ENCODE measurements at places on chromosomes 3 and 15.

DNA sequence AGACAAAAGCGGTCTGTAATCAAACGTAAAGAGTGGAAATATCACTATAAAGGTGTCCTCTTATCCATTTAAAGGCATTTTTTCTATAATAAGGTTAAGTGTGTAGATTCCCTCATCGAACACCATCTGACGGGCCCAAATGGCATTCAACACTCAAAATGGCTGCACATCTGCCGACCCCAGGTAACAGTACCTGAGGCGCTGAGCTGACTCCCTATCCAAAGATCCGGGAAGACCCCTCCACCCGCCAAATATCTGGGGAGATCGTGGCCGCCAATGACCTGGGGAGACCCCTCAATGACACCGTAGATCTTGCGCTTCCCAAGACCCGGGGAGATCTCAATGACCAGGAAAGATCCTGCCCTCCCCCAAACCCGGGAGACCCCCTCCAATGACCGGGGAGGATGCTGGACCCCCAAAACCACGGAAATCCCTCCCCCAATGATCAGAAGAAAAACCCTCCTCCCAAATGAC, 476 bp downstream of the IP6K2 start:
- peak; percentile 25 for DNase-seq

DNA sequence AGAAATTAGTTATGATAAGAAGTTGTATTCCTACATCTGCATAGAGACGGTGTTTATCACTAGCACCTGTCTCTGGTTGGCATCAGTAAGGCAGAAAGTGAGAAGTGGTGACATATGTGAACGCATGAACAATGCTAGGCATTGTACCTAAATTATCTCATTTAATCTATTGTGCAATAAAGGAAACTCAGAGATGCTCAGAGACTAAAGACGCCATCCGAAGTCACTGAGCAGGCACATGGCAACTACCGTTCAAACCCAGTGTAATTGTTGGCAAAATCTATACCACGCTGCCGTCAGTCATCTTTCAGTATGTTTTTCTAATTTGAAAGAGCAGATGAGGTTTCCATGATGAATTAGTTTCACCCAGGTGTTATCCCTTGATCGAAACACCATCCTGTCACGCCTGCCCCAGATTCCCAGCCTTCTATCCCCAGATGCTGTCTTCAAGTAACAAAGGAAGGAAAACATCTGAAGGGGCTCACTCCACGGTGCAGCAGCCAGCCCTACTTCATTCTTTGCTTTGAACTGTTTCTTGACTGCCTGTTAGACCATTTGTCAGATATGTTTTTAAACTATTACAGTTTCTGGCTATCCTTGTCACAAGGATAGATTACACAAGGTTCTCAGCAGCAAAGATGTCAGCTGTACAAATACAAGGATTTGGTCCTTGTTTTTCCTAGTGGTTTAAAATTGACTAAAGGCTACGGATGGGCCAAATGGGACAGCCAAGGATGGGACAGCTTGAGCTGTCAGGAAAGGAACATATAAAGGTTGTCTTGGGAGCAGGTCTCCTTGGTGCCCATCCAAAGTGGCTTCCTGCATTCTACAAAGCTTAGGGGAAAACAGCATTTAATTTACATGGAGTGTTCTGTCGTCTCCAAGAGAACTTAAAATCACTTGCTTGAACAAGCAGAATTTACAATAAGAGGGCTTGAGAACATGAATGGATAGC, 99.1 kb downstream of the TMEM108 start:
- no peak for DNase-seq

DNA sequence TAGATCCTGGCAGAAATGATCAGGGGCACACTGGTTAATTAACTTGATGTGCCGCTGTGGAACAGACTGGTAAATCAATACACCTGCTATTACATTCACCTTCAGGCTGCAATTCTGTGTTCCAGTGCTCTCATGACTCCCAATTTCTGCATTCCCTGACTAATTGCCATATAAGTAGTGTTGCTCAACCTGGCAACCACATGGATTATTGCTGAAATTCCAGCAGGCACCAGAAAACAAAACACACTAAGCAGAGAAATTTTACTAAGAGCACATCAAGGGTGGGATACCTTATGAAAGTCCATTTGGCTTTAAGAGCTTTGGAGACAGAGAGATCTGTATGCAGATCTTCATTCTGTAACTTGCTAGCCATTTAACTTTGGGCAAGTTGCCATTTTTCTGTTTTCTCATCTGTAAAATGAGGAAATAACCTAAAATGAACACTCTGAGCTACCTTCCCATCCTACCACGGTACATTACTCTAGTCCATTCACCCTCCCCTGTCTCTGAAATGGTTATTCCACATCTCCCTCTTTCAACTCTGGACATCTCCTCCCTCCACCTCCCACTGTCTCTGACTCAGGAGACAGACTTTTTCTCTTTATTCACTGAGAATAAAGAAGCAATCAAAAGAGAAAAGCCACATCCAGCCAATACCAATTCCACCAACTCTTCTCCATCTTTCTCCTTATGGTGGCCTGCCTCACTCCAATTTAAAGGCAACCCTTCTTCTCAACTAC, 54.6 kb downstream of the STAC start:
- no peak for DNase-seq

DNA sequence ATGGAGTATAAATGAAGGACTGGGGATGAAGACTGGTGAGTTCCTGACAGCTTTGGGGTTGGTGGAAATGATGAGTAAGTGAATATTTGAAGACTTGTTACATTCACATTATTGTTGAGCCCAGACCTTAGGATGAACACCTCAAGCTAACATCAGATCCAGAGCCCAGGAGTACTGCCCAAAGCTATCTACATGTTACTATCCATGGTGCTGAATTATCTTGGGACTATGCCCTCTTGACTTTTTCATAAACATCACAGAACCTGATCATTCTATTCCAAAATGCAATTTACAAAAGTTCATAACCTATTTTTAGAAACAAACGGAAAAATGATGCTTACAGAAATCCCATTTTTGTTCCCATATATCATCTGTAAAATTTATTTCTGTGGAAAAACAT, 613.3 kb downstream of the TUSC7 start:
- no peak for DNase-seq

DNA sequence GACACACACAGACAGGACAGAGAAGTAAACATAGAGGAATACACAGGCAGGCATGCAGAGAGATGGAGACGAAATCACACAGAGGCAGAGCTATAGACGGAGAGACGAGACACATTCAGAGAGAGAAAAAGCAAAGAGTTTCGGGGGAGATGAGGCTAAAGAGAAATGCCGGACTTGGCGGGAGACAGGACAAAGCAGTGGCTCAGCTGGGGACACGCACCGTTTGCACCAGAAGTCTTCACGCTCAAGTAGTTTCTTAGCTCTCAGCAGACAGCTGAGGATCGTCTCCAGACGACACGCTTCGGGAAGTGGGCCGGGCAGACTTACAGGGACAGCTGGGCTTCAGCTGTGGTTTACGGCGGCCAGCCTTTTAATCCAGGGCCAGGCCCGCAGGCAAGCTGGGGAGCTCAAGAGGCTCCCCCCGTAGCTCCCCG, 56.2 kb upstream of the DLG1 start:
- DNase-seq = no peak

- no peak for DNase-seq
Measured at GRCh38 chr3:5569152-5569551, 381.6 kb downstream of the EDEM1 start.

- no peak for DNase-seq
Measured at GRCh38 chr3:124260206-124260915, 268.4 kb upstream of the ROPN1 start.

- no peak for DNase-seq
Measured at GRCh38 chr3:111691293-111691909, 96.3 kb upstream of the ZBED2 start.

DNA sequence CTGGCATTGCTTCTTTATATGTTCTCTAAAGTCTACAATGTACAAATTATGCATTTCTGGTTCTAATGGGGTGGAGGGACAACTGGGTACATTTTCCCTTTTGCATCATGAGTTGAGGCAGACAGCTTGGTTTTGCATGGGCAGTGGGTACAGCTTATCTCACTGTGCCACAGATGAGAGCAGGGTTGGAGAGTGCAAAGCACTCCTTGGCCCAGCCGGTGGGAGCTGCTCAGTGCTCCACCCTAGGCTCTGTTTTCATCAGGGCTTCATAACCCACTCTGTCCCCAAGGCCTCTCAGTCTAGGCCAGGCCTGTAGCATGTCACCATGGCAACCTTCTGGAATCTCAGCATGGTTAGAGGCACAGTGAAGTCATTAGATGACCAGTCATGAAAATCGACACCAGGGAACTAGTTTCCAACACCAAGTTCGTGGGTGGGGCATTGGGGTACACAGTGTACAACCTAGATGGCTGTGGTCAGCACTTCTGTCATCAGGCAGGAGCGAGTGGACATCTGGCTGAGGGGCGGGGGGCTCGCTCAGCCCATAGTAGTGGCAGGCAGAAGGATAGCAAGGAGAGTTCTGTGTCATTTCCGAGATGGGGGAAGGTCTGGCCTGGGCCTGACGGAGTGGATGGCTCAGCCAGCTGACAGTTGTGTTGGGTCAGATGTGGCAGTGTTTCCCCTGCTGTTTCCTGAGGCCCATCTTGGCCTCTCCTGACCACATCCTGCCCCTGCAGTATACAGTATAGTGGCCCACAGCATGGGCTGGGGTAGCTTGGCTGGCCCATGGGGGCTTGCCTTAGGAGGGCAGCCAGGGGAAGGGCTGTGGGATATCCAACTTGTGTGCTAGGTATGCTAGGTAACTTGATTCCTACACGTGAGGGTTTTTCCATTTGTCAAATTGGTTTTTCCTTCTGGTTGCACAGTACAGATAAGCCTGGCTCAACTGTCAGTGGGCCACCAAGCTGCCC, 75.7 kb upstream of the PRR23C start:
- no peak for DNase-seq

DNA sequence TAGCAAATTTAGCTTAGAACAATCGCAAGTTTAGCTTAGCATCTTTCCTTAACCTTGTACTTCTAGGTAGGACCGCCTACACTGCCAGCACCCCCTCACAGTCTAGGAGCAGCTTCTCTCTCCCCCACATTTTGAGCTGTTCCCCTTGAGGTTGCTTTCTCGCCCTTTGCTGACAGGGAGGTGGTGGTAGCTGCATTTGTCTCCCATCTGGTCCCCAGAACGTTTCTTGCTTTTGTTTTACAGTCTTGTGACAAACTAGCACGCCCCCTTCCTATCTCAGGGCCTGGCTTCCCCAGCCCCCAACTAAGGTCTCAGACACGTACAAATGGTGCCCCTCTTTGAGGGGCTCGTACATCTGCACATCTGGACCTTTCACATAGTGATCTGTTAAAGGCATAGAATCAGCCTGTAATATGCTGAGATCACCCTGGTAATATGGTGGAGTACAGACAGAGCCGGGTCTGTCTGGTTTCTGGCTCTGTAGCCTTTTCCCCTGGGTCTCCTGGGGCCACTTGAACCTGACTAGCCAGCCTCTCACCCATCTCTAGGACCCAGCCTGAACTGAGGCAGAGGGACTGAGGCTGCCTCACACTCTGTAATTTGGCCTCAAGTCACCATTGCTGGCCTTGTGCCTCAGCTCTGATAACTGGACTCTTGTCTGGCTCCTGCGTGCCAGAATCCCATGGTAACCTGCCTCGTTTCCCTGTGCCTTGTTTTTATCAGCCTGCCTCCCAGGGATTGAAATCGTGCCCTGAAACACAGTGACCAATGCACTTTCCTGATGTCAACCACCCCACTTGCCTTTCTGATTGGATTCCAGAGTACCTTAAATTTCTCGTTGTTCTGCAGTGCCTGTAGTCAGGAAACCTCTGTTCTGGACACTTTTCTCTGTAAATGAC, 27.7 kb downstream of the CRTC3 start:
- DNase-seq = no peak

- no peak for DNase-seq
Measured at GRCh38 chr15:45891766-45892165, 256.9 kb downstream of the SQOR start.

All from activated naive CD4-positive, alpha-beta T cell treated with anti-CD3 and anti-CD28 coated beads, Interleukin-2, amount 50 U/mL, for 16 hours (primary cell).